ENCODE measurements at places on chromosomes 1 and 21.

DNA sequence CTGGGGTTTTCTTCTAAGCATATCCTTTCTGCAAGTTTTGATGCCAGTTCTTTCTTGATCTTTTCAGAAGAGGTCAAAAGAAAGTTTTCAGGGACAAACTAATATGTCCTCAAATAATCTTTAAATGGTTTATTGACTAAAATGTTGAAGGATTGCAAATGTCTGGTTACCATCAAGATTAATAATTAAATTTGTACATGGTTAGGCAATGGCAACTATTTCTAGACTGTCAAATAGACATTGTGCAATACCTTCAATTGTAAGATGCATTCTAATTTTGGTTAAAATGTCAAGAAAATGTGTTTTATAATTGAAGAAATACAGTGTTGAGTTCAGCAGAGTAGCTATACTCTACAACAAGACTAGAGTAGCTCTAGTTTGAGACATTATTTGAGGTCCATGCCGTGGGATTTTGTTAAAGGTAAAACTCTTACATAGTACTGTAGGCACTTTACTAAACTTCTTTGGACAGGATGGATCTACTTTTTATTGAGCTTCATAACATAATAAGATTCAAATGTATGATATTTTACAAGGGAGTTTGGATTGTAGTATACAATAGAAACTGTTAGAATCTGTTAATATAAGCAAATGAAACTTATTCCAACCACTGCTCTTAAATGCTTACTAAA, 22.6 kb downstream of the MAEL start:
- no peak for DNase-seq

- no peak for DNase-seq
Observed at GRCh38 chr1:229862017-229862774, 204.8 kb upstream of the GALNT2 start.

DNA sequence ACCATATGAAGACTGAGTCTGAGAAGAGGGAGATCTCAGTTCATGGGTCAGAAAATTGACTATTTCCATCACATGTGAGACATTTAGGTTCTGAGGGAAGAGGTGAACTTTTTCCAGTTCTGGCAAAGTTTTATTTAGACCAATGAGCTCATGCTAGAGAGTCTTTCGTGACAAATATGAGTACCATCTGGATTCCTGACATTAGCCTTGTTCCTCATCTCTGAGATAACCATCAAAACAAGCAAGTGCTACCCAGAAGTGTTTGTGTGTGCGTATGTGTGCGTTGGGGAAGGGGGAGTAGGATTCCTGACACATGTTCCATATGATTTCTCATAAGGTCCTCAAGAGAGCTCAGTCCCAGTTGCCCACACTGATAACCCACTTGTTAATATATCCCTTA, 120.6 kb downstream of the FASLG start:
- DNase-seq: no peak

- DNase-seq: no peak
Observed at GRCh38 chr21:33981391-33982101, 65.9 kb upstream of the ATP5PO start.

DNA sequence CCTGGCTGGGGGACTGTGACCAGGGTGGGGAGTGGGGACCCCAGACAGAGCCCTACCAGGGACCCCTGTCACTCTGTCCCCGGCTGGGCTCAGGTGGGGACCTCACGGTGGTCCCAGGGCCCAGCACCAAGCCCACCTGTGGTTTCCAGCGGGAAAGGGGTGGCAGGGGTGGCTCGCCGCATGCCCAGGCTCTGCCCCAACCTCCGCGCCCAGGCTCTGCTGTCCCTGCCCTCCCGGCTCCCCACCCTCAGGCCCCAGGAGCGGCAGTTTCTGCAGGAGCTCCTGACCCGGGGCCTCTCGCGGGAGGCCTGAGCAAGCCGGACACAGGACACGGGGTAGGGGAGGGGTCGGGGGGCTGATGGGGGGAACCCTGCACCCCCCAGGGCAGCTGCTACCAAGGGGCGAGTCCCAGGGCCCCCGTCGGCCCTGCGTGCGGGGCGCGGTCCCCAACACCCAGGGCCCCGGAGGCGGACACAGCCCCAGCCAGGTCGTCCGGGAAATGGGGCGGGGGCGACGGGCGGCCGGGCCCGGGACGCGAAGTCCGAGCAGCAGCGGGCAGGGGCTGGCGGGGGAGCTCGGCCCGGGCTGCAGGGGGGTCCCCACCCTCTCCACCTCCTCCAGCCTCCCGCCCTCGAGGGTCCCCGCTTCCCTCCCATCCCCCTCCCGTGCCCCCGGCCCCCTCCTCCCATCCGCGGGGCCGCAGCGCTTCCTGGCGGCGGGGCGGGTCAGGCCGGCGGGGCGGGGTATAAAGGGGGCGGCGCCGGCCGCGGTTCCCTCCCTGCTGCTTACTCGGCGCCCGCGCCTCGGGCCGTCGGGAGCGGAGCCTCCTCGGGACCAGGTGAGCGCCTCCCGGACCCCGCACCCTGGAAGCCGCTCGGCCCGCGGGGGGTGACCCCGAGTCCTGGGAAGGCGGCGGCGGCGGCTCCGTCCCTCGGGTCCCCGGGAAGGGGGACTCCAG, at the start of gene COL6A2:
Gene COL6A2, plus strand, starts transcription at position 777 of the 958 bp plus-strand sequence.
- peak; percentile 45 for DNase-seq

GRCh38 chr1:44040846-44041245, 9.6 kb upstream of the SLC6A9 start:
- DNase-seq: no peak

DNA sequence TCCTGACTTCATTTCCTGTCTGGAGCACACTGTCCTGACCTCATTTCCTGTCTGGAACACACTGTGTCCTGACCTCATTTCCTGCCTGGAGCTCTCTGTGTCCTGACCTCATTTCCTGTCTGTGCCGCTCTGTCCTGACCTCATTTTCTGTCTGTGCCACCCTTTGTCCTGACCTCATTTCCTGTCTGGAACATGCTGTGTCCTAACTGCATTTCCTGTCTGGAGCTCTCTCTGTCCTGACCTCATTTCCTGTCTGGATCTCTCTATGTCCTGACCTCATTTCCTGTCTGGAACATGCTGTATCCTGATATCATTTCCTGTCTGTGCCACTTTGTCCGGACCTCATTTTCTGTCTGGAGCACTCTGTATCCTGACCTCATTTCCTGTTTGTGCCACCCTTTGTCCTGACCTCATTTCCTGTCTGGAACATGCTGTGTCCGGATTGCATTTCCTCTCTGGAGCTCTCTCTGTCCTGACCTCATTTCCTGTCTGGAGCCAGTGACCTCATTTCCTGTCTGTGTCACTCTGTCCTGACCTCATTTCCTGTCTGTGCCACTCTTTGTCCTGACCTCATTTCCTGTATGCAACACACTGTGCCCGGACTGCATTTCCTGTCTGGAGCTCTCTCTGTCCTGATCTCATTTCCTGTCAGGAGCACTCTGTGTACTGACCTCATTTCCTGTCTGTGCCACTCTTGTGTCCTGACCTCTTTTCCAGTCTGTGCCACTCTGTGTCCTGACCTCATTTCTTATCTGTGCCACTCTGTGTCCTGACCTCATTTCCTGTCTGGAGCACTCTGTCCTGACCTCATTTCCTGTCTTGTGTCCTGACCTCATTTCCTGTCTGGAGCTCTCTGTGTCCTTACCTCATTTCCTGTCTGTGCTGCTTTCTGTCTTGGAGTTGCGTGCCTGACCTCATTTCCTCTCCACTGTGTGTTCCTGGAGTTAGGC, 27.6 kb downstream of the SKI start:
- DNase-seq: peak; percentile 39

- no peak for DNase-seq
Observed at GRCh38 chr1:179707406-179707805, 35.7 kb upstream of the FAM163A start.

- no peak for DNase-seq
Observed at GRCh38 chr1:47257224-47257623, 25.2 kb upstream of the TAL1 start.

- DNase-seq: no peak
Observed at GRCh38 chr1:174940646-174941175, 59.0 kb upstream of the CACYBP start.
